ENCODE measurements at places on chromosomes 7 and 10.
A peak's percentile ranks its signal among the peaks of the same experiment; 100 is the strongest.

DNA sequence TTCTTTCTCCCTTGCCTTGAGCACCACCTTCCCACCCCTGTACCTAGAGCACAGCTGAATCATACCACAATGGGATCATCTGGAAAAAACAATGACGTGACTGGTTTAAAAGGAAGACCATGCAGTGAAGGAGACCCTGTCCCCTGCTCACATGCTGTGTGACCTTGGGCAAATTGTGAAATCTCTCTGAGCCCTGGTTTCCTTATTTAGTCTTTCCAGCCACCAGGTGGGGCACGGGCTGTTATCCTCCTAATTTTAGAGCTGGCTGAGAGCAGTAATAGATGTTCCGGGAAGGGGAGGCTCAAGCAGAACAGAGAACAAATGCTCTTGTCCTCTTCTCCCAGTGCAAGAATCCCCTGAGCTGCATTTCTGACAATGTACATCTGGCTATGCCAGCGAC is 198.3 kb downstream of the RPS24 start:
- DNase-seq: no peak

DNA sequence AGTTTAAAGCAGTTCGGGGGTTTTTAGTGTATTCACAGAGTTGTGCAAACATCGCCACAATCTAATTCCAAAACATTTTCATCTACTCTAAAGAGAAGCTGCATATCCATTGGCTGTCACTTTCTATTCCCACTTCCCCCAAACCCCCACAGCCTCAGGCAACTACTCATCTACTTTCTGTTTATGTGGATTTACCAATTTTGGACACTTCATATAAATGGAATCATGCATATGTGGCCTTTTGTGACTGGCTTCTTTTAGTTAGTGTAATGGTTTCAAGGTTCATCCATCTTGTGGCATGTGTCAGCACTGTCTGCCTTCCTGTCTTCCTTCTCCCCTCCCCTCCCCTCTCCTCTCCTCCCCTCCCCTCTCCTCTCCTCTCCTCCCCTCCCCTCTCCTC is 78.5 kb upstream of the FZD1 start:
- no peak for DNase-seq

- DNase-seq: no peak
These were observed 455 bp downstream of the CUL2 start for GRCh38 chr10:35089611-35090161.

DNA sequence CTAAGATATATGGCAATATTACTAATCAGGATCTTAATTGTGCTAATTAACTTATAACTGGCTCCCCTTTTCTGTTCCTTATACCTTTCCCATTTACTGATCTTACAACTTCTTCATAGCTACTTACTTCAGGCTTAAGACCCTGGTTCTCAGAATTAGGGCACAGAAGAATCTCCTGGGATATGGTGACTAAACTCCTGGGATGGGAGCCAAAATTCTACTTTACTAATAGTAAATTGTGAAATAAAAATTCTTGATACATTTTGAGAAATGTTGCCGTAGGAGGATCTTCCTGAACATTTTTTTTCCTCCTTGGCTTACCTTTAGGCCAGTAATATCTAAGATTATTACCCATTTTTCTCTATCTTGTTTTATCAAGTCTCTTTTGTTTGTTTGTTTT is 309.5 kb downstream of the ATRNL1 start:
- DNase-seq: no peak

GRCh38 chr7:150428671-150429451 is 21.6 kb upstream of the GIMAP8 start:
- no peak for DNase-seq

- DNase-seq: no peak
These were observed 188.0 kb downstream of the PDE1C start for GRCh38 chr7:31882187-31882586.

- no peak for DNase-seq
These were observed 46.6 kb upstream of the MKX start for GRCh38 chr10:27792216-27792615.

DNA sequence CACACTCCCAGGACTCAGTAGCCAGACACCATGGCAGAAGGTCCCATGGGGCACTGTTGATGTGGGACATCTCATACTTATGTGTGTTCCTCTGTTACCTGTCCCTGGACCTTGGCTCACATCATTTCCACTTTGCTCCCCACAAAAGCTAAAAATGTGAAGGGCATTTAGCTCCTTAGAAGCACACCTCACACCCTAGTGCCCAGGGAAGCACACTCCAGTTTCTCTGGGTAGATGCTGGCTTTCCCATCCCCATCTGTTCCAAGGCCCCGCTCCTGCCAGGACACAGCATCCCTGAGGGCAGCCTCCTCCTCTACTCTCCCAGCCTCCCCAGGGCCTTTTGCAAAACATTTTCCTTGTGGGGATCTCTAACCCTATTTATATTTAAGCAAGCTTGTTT is 572.4 kb upstream of the MGMT start:
- DNase-seq: no peak

GRCh38 chr7:134886353-134887057 is 99.8 kb upstream of the AGBL3 start:
- DNase-seq: no peak

DNA sequence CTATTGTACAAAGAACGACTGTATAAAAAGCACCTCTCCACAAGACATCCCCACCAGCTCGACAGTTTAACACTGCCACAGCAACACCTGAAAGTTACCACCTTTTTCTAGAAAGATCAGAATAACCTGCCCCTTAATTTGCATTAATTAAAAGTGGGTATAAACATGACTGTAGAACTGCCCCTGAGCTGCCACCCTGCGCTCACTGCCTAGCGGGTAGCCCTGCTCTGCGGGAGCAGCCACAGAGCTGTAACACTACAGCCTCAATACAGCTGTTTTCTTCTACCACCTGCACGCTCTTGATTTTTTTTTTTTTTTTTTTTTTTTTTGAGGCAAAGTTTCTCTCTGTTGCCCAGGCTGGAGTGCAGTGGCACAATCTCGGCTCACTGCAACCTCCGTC is 140.9 kb downstream of the PARD3 start:
- no peak for DNase-seq

DNA sequence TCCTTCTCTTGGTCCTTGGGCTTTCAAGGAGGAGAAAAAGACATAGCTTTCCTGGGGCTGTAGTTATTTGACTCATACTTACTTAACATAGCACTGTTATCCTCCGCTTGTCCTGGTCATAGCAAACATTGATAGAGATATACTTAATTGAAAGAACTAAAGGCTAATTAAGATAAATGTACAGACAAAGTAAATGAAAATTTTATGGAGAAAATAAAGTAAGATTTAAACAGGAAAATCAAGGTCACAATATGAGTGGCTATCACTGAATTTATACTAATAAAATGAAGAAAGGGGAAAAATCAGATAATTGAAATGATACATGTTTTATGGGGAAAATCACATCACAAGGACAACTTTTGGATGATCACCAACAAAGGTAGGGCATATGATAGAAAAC is 849.7 kb downstream of the GRM8 start:
- no peak for DNase-seq

GRCh38 chr7:3156508-3156907 is 112.8 kb upstream of the CARD11 start:
- no peak for DNase-seq

- DNase-seq: no peak
These were observed 222.2 kb upstream of the NRP1 start for GRCh38 chr10:33556620-33557019.

GRCh38 chr7:91068136-91068795 is 196.0 kb upstream of the FZD1 start:
- no peak for DNase-seq

GRCh38 chr7:108284349-108285002 is 154.3 kb upstream of the LAMB4 start:
- no peak for DNase-seq

DNA sequence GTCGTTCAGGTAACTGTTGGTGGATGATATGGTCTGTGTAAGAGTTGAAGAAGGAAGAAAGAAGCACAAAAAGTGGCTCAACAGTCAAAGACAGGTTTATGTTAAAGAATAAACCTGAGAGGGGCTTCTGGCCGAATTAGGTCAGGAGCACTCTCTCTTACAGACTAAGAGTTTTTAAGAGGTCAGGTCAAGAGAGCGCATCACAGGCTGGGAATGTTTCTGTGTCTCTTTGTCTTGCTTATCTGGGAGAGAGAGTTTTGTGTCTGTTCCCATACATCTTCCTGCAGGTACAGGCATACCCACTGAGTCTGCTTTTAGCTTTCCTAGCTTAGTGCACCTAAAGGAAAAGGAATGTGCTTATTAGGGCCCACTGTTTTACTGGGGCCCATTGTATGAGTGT is 22.2 kb upstream of the PRPF18 start:
- no peak for DNase-seq

- DNase-seq: no peak
These were observed 21.5 kb downstream of the GPRIN2 start for GRCh38 chr10:46534828-46535524.

DNA sequence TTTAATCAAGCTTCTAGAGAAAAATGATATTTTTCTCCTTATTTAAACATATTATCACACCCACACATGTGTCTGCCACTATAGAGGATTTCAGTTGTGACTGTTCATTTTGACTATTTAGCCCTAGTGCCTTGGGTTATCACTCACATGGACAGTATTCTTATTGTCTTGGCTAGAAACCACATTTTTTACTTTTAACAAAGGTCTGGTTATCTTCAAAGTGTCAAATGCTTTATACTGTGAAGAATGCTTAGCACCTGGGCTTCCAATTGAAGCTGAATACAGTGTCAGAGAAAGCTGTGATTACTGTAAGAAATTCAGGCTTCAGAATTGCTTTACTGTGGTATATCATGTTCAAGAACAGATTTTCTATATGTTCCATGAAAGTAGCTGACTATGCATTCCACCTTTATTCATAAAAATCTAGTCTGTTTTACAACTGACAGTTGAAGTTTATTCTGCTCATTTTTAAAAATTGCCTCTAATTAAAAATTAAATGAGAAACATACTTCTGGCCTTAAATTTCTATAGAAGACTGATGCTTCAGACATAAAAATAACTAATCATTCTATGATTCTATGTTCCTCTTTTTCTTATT is 278.6 kb downstream of the SEMA3D start:
- DNase-seq: no peak

DNA sequence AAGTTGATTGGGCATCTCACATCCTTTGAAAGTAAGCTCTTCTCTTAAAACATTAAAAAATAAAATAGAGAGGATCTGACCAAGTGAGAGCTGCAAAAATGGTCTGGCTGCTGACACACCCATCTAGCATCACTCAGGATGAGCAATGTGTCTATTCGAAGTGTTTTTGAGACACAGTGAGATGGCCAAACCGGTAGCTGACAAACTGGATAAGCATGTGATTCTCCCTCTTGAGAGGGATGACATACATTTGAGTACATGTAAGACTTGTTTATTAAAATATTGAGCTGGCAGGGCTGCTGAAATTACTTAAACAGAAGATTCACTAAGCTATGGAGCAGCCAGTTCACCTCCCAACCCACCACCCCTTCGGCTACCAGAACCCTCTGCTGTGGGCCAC is 333.9 kb downstream of the ADRA2A start:
- no peak for DNase-seq

DNA sequence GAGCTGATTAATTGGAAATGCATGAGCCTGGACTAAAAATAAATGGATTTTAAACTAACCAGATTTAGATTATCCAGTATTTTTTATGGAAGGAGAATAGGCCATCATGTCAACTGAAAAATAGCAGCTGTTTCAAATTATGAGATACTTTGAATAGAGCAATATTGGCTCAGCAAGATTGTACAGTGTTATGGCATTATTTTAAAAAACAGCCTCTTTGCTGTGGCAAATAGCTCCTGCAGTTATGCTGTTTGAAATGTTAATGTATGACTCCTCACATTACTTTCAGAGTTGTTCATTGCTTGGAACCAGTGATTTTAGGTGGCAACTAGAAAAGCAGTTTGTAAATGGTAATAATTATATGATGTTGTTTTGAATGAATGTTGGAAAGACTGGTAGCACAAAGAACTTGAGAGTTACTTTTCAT is 244.5 kb downstream of the KIAA1217 start:
- no peak for DNase-seq

GRCh38 chr7:148852272-148852671 is 31.8 kb downstream of the EZH2 start:
- DNase-seq: no peak

DNA sequence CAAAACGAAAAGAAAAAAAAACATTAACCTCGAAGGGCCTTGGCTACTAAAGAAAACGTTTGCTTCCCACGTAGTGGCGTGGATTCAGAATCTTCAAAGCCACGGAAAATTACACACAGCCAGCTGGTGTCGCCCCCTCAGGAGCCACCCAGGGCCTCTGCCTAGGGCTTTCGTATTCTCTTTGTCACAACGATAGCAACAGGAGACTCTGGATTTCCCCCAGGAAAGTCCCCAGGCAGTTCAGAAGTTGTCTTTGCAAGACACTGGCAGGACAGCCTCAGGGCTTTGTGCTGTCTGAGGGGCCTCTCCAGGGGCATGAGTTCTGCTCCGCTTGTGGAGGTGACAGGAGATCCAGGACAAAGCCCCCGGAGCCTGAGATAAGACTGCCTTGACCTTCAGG is 150.2 kb upstream of the INSYN2A start:
- no peak for DNase-seq

GRCh38 chr7:116162992-116163391 is 47.3 kb upstream of the TES start:
- DNase-seq: no peak

DNA sequence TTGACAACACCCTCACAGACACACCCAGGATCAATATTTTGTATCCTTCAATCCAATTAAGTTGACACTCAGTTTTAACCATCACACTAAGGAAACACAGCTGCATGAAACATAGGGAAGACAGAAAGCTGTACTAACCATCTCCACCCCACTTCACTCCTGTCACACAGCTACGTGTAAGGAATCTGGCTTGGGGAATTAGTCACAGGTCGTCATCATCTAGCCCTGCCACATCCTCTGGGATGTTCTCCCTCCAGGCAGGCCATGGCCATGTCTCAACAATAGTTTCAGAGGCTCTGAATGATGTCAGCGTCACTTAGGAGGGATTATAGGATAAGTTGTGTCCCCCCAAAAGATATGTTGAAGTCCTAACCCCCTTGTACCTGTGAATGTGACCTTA is 10.8 kb upstream of the SEMA3C start:
- no peak for DNase-seq

- DNase-seq: peak; percentile 32
These were observed 376.2 kb upstream of the SEMA3C start for GRCh38 chr7:81294897-81295515.

GRCh38 chr10:60848680-60849079 is 70.4 kb downstream of the CDK1 start:
- no peak for DNase-seq

DNA sequence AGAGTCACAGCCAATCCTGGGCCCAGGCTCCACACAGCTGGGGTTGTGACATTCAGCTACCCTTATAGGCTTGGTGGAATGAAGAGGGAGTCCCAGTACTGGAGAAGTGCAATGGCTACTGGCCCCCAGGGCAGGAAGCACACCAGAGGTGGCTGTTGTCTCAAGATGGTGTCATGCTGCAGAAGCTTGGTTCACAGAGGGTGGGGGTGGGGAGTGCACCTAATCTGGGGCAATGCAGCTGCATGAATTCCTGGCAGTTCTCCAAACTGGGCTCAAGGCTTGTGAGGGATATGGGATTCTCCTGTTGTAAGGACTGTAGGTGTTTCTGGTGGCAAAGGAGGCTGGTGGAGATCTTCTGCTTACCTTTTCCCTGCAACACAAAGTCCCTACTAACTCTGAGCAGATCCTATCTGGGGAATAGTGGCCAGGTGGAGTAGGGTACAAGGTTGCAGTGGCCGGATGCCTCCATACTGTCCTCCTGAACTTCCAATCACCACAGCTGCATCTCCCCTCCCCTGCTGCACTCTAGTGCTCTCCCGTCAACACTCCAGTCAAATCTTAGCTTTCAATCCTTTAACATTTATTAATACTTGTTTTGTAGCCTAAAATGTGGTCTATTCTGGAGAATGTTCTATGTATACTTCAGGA is 27.4 kb upstream of the PLA2G12B start:
- no peak for DNase-seq

GRCh38 chr7:113100121-113100603 is 13.5 kb upstream of the GPR85 start:
- no peak for DNase-seq

Data from left hindlimb (tissue), 1 donor.